GM04503 (cell line): ENCODE measurements at places on chromosomes 3 and 15.

GRCh38 chr3:101816215-101817149 is 32.8 kb upstream of the NFKBIZ start:
- no peak for DNase-seq

GRCh38 chr3:135117977-135118376 is 322.9 kb downstream of the EPHB1 start:
- DNase-seq, result no peak

DNA sequence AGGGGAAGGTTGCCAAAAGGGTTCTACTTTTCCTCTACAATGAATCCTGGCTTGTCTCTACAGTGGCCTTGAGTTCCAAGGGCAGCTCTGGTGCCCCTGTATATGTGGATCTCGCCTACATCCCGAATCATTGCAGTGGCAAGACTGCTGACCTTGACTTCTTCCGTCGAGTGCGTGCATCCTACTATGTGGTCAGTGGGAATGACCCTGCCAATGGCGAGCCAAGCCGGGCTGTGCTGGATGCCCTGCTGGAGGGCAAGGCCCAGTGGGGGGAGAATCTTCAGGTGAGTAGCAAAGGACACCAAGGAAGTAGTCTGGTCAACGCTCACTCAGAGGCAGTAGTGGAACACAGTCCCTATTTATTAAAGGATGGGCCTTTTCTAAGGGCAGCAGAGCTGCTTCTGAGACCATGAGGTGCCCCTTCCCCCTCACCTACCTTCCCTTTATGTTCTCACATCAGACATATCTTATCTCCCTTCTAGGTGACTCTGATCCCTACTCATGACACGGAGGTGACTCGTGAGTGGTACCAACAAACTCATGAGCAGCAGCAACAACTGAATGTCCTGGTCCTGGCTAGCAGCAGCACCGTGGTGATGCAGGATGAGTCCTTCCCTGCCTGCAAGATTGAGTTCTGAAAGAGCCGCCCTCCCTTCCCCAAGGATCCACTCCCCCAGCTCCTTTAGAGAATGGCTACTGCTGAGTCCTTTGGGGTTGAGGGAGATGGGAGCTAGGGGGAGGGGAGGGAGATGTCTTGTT is 12.4 kb downstream of the MAP1A start:
- DNase-seq, result no peak

GRCh38 chr3:134087060-134087974 is 57.6 kb upstream of the SLCO2A1 start:
- DNase-seq, result no peak

DNA sequence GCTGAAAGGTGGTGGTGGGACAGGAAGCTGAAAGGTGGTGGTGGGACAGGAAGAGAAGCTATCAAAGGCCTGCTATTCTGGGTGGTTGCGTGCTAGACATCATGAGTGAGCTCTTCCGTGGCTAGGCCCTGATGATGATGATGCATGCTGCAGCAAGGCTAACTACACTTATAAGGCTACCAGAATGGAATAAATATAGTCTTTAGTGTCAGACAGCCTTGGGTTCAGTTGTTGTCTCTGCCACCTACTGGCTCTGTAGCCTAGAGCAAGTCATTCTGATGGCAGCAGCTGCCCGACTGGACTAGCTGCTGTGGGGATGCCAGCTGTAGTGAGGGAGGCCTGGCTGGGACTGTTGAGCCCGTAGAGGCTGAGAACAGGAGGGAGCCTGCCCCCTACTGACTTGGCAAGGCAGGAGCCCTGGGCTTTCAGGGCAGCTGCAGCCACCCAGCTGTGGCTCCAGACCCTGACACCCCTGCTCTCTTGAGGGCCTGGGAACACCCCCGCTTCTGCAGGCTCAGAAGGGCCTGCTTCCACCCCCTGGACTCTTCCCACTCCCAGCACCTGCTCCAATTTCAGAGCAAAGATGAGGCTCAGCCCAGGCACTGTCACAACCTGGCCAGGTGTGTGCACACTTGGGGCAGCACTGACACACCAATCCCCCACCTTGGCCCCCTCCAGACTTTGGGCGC is 21.4 kb upstream of the ZBED2 start:
- DNase-seq, result no peak

DNA sequence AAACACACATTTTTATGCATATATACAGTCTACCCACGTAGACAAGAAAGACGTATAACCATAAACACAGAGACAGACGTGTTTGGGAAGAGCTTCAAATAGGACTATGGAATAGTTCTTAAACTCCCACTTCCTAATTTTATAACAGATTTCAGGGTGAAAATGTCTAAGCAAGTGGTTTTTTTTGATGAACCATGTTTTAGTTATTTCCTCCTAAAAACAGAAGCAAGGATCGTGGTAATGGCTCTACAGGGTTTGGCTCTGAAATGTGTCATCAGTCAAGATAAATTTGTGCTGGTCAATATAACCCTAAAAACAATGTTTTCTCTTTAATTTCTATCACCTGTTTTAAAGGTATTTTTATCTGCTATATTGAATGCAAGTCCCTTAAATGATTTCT is 58.2 kb downstream of the FMN1 start:
- no peak for DNase-seq

- DNase-seq, result no peak
These were observed 56.4 kb upstream of the LIMD1 start for GRCh38 chr3:45537970-45538640.

- DNase-seq, result no peak
These were observed 57.3 kb upstream of the RASA2 start for GRCh38 chr3:141429371-141430035.

DNA sequence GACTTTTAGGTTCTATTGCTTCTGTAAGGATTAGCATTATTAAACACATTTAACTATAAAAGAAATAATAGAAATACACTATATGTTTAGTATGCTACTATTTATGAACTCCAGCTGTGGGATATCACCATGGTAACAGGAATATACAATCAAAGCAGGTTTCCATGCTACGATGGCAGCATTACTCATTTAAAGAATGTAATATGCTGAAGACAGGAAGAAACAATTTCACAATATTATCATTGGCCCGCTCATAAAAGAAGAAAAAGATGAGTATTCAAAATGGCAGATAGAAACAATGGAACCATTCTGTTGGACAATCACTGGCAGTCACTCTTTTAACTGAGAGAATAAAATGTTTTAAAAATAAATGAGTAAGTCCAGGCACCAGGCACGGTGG is 153.4 kb downstream of the CBLB start:
- DNase-seq, result peak; percentile 19

DNA sequence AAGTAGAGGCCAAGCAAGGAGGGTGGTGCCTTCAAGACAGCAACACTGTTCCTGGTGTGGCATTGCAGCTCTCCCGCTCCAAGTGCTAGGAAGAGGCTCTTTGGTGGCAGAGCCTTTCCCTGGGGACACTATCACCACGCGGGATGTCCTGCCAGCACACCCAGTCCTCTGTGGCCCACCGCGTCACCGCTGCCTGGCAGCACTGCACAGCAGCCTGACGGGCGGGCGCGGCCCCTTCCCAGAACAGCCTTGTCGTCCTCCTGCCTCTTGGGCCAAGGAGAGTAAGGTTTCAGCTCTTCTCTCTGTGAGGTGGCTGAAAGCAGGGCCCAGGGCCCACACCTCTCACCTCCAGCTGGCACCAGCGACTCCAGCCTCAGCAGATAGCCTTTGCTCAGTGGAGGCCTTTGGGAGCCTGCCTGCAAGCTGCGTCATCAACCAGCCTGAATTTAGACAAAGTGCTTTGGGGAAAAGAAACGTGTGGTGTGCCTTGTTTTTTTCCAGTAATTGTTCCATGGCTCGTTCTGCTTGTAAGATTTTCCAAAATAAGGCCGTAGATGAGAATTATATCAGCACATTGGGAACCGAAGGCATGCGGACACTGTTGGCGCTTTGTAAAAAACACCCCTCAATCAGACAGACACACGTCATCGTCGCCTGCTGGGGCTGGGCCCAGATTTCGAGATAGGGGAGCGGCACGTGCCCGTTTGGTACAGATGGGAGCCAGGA is 65.0 kb downstream of the AAGAB start:
- DNase-seq, result no peak
